Eye (tissue), 1 donor: ENCODE measurements at places on chromosomes 6 and 20.

- no peak for DNase-seq
These were observed 278.1 kb downstream of the MEI4 start for GRCh38 chr6:77930952-77931351.

GRCh38 chr6:124984668-124985338, 22.6 kb downstream of the RNF217 start:
- DNase-seq: no peak

DNA sequence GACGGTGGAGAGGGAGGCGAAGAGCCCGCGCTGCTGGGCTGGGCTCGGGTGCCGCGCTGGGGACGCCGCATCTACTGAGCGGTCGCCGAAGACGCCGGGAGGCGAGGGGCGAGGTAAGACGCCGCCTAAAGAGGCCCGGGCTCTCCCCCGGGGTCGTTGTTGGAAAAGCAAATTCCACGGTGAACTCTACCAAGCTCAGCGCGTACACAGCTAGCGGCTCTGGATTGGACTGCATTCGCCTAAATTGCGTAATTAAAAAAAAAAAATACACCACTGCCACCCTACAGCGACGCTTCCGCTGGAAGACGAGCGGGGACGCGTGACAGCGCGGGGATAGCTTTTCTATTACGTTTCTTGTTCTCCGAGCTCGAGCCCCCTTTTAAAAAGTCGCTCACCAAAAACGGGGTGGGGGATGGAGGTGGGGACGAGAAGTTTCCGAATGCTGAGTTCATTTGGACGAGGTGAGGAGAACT, 92.0 kb upstream of the PRDM1 start:
- no peak for DNase-seq

GRCh38 chr6:69735027-69735426, 61.8 kb downstream of the LMBRD1 start:
- DNase-seq: no peak

- no peak for DNase-seq
These were observed 5.6 kb upstream of the C6orf132 start for GRCh38 chr6:42148058-42148457.

GRCh38 chr6:106167096-106167814, 81.1 kb downstream of the PRDM1 start:
- DNase-seq: no peak

DNA sequence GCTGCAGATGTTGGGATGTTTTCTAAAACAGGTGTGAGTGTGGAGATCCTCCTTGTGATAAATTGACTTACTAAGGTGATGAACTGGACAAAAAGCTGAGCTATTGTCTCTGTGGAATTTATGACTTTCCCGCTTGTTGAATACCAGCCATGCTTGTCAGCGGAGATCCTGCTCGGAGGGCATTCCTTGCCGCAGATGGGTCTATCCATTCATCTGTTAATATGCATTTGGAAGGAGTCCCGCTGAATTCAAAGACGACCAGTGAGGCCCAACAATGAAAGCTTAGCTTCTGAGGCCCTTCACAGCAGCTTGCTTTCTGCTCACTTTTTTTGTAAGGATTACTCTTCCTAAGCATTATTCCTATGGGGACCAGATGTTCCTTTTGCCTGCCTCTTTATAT, 124.9 kb downstream of the TIAM2 start:
- peak; percentile 71 for DNase-seq

DNA sequence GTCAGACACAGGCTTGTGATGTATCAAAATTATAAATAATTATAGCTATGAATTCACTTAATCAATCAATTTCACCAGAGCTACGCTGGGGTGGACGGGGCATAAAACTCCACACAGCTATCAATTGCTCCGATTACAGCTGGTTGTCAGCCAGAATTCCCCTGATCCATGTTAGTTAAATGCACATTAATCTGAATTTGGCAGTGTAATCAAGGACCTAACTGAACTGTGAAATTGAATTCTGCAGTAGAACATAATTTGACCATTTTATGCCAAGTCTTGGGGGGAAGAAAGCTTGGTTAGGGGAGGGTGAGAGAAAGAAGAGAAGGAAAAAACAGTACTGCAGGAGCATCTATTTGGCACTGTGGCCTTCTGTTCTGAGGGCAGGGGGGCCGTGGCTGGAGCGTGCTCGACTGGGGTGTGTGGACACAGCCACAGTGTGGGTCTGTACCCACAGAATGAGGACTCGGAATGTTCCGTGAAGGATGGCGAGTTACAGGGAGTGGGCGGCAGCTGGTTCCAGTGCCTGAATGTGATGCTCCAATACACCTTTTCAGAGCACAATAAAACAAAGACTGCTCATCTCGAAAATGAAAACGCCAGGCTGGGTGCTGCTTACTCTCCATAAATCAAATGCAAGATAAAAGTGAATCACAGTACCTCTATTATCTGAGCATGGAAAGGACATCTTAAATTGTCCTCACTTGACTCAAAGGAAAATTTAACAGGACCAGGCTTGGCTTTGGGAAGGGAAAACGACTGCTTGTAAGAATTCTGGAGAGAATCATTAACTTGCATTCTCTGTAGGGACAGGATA, 59.2 kb downstream of the LAMP5 start:
- DNase-seq: peak; percentile 81

DNA sequence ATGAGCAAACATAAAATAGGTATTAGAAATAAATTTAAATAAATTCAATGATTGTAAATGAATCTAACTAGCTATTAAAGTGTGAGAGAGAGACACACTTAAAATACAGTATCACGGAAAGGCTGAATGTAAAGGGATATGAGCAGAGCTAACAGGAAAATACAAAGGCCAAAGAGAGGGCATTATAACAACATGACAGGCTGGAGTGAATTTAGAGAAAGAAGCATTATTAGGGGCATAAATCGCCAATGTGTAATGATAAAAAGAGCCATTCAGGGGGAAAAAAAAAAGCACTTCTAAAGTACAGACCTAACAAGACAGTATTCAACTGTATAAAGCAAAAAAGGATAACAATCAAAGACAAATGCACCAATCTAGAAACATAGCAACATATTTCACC, 28.1 kb downstream of the DACT2 start:
- DNase-seq: no peak

GRCh38 chr20:24617080-24617432, 147.6 kb downstream of the SYNDIG1 start:
- no peak for DNase-seq

GRCh38 chr6:3296537-3296936, 37.8 kb downstream of the PSMG4 start:
- DNase-seq: no peak

- no peak for DNase-seq
These were observed 418.3 kb upstream of the POU3F2 start for GRCh38 chr6:98416027-98416426.

- peak; percentile 67 for DNase-seq
These were observed 171.3 kb upstream of the AGPAT4 start for GRCh38 chr6:161445021-161445799.

- peak; percentile 4 for DNase-seq
These were observed 102.7 kb downstream of the KCNQ5 start for GRCh38 chr6:72724545-72724944.

- no peak for DNase-seq
These were observed 103.6 kb downstream of the GMDS start for GRCh38 chr6:2141644-2142290.

GRCh38 chr6:157845493-157846259, 22.6 kb downstream of the SNX9 start:
- DNase-seq: no peak

GRCh38 chr20:46230801-46231282, 77.5 kb downstream of the CDH22 start:
- DNase-seq: peak; percentile 78

DNA sequence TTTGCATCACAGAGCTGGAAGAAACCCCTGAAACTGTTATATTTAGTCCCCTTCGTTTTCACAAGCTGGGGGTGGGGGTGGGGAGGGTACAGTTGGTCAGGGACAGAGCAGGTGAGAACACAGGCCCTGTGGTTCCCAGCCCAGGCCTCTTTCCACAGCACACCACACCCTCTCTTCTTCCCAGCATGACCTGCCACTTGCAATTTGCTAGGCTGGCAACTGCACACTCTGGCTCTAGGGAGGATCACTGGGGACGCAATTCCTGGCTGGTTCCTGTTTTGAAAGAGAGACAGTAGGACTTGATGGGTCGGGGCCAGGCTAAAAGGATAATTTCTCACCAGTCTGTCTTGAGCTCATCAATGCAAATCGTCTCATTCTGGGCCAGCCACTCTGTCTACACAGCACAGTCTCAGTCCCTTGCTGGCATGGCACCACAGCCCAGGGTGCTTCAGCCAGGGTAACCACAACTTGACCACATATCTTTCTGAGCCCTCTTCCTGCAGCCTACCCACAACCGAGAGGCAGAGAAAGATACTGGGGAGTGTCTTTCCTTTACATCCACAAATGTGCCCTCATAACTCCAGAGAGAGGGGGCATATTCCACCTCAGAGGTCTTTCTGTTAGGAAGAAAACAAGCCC, 41.7 kb upstream of the EMILIN3 start:
- DNase-seq: peak; percentile 55

GRCh38 chr6:157397660-157398059, 16.7 kb downstream of the ZDHHC14 start:
- DNase-seq: no peak

- DNase-seq: peak; percentile 30
These were observed 36.1 kb downstream of the C6orf132 start for GRCh38 chr6:42106112-42107023.

- DNase-seq: no peak
These were observed 44.1 kb downstream of the GJA1 start for GRCh38 chr6:121479486-121480098.

- DNase-seq: peak; percentile 86
These were observed 7.7 kb upstream of the FOXF2 start for GRCh38 chr6:1381481-1382330.

GRCh38 chr6:138638604-138639003, 135.0 kb upstream of the CCDC28A start:
- no peak for DNase-seq

DNA sequence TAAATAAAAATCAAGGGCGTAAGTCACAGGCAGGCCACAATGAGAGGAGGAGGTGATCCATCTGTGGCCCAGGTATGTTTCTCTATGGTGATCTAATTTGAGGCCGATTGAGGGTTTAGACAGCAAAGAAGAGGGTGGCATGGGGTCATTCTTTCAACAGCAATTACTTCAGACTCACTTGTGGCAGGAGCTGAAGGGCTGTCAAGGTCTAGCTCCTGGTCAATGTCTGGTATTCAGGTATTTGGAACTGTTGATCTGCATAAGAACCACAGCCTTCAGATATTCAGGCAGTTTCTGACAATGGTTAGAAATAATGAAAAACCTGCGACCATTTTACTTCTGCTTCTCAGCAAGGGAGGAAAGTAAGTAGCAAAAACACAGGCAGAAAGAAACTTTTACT, 259.6 kb downstream of the FOXC1 start:
- DNase-seq: no peak

GRCh38 chr6:147508866-147509608, 547 bp downstream of the SAMD5 start:
- peak; percentile 37 for DNase-seq

DNA sequence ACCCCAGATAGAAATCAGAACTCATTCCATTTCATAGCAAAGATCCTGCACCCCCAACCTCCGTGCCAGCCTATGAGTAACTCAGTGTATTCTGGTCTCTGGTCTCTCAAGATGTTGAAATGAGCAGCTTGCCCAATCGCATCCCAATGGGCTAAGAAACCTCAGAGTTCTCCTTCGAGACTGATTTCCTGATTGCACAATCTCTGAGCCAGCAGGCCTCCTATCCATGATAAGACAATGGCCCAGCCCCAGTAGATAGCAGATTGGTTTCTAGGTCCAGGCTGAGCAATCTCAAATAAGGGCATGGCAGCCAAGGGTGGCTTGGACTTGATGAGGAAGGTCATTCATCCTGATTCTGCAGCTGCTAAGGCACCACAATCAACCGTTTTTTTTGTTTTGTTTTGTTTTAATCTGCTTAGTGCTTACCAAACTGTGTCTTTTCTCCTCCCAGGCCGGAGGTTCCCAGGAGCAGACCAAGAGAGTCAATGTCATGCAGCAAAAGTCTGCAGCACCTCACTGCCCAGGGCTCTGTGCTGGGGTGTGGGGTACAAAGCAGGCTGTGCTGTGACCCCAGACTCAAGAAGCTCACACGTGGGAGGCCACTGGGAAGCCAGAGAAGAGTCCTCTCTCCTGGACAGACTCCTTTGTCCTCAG, 125.1 kb upstream of the NXT1 start:
- no peak for DNase-seq

GRCh38 chr6:2733324-2733723, 17.4 kb downstream of the MYLK4 start:
- no peak for DNase-seq

DNA sequence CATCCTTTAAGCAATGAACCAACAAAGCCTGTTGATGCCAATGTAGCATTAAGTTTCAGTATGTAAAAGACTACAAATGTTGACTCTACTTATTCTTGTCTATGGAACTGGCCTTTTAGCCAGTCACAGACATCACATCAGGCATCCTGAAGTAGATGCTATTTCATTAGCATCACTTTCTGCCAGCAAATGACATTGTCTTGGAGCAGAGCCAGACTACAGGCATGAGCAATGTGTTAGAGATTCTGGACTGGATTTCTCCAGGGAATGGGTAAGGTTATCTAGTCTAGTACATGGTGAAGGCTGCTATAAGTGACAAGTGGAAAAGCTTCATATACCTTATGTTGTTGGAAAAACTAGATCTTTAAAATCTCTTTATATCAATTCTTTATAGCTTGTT, 142.9 kb downstream of the ADGRB3 start:
- peak; percentile 65 for DNase-seq

- DNase-seq: no peak
These were observed 303.9 kb downstream of the CDKAL1 start for GRCh38 chr6:20838113-20838512.

DNA sequence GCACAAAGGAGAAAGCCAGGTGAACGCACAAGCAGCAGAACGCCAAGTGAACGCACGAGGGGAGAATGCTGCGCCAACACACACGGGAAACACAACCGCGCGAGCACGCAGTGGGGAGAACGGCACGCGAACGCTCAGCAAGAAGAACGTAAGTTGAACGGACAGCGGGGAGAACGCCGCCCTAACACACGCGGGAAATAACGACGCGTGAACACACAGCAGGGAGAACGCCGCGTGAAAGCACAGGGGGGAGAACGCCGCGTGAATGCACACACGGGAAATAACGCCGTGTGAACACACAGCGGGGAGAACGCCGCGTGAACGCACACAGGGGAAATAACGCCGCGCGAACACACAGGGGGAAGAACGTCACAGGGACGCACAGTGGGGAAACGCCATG, 54.7 kb downstream of the RNASET2 start:
- DNase-seq: no peak

DNA sequence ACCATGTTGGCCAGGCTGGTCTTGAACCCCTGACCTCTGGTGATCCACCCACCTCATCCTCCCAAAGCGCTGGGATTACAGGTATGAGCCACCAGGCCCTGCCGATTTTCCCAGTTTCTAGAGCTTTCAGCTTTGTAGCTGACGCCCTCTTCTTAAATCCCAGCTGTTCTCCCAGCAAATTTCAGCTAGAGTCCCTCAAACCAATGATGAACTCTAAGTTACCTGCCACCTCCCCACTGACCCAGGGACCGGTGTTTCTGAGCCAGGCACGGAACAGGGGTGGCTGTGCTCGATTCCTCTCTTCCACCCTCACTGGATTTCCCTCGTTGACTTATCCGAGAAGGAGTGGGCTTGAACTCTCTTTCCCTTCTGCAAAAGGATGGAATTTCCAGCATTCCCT, 39.1 kb downstream of the SUN5 start:
- no peak for DNase-seq
